ENCODE measurements at places on chromosomes 3 and 15.

DNA sequence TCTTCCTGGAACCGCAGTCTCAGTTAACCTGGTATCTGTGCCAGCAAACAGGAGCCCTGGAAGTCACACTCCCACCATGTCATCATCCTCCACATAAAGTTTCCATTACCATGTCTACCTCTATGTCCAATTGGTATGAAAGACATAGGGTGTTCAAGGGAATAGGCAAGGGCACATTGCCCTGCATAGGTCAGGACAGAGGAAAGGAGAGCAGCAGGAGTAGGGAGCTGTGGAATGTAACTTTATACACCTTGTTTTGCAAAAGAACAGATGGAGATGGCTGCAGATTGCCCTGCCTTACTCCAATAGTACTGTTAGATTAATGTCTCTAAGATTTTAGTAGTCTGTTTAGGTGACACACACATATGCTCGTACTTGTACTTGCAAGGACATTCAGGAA, 1056.4 kb downstream of the NTRK3 start:
- H3K36me3 ChIP-seq: no peaks in the 10 kb centered on the region
- no peaks in the 10 kb centered on the region for H3K4me1 ChIP-seq
- no peaks in the 10 kb centered on the region for H3K27me3 ChIP-seq
- H3K4me3 ChIP-seq: no peak overlapping the region
- no peak for DNase-seq
- H3K27ac ChIP-seq: no peak overlapping the region

GRCh38 chr3:148962513-148962912, 28.8 kb upstream of the GYG1 start:
- peaks cover 3% of the 10 kb centered on the region for H3K4me1 ChIP-seq
- H3K27me3 ChIP-seq: peaks cover 23% of the 10 kb centered on the region
- no peak overlapping the region for H3K4me3 ChIP-seq

DNA sequence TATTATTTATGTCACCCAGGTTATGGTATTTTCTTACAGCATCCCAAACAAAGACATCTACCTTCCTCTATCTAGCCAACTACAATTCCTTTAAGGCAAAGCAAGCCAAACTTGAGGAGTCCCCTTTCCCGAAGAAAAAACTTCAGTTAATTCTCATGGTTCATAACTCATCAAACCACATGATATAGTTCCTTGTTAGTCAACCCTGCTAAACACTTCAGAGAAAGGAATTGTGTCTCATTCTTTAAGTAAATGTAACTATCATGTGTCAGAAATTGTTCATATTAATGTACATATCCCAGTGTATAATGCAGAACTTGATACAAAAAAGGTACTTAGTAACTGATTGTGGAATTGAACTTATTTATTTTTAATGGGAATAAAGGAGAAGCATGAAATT, 44.4 kb downstream of the ST3GAL6 start:
- no peaks in the 10 kb centered on the region for H3K4me1 ChIP-seq
- no peak for DNase-seq
- H3K4me3 ChIP-seq: no peak overlapping the region
- H3K27me3 ChIP-seq: no peaks in the 10 kb centered on the region

DNA sequence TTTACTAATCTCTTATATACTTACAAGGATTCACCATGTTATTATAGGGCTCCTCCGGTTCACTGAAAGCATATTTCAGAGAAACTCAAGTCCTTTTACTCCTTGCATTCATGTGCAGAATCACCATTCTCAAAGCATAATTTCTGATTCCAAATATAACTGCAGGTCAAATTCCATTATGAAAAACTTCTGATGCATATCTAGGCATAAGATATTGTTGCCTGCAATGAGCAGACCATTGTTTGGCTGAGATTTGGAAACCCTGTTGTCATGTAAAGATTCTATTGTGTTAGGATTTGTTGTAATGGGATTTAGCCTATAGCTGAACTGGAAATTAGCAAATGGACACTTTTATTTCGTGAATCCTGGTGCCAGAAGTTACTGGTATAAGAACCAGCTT, 69.5 kb upstream of the PRICKLE2 start:
- H3K27me3 ChIP-seq: no peaks in the 10 kb centered on the region
- no peaks in the 10 kb centered on the region for H3K4me1 ChIP-seq
- no peaks in the 10 kb centered on the region for H3K36me3 ChIP-seq

DNA sequence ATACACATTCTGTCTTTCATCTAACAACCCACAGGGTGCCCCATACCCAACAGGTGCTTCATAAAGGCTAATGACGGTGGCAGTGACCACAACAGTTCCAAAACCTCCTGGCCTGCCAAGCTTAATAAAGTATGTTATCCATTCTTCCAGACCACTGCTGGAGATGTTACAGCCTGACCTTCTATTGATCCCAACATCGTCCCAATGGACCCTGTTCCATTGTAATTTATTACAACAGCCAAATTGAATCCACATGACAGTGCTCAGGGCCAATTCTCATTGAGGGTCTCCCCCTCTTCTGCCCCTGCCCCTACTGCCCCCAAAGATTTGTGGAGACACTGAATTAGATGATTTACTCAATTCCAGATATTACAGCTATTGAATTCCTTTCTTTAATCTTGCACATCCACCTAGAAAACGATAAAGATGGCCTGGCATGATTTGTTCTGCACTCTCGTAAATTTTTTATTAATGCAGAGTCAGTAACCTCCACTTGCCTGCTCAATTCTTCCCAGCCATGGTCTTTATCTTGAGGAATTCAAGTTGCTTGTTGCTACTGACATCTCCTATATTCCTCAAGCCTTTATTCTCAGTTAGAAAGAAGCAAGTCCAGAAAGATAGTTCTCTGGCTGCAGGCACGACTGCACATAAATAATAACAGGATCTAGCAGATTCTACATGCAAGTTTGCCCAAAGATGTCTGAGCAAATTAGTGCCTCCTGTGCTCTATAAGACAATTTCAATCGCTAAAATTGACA, 407.6 kb downstream of the ERC2 start:
- no peak overlapping the region for H3K4me3 ChIP-seq
- no peaks in the 10 kb centered on the region for H3K27me3 ChIP-seq
- no peaks in the 10 kb centered on the region for H3K4me1 ChIP-seq
- no peaks in the 10 kb centered on the region for H3K36me3 ChIP-seq

GRCh38 chr3:8727605-8728512, 5.7 kb upstream of the CAV3 start:
- DNase-seq: no peak
- no peaks in the 10 kb centered on the region for H3K27me3 ChIP-seq
- no peaks in the 10 kb centered on the region for H3K36me3 ChIP-seq
- H3K27ac ChIP-seq: no peak overlapping the region

DNA sequence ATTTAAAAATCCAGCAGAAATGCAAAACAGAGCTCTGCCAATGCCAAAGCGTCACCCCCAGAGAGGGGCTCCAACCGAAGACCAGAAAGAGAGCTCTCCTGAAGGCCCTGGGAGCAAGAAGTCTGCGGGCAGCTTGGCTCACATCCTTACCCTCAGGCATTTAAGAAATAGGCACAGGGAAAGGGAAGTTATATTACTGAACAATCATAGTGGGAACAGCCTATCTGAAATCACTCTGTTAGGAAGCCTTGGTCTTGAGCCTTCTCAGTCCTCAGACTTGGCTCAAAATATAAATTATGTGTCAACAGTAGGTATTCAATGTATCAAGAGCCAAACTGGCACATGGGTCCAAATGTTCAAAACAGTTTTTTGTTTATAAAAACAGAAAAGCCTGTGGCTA, 10.3 kb upstream of the PPARG start:
- H3K27me3 ChIP-seq: peaks cover 15% of the 10 kb centered on the region
- no peak for DNase-seq
- H3K4me1 ChIP-seq: no peaks in the 10 kb centered on the region
- H3K27ac ChIP-seq: no peak overlapping the region

GRCh38 chr3:177948716-177949425, 587.4 kb upstream of the KCNMB2 start:
- H3K27me3 ChIP-seq: no peaks in the 10 kb centered on the region
- H3K4me3 ChIP-seq: no peak overlapping the region
- H3K4me1 ChIP-seq: peaks cover 10% of the 10 kb centered on the region
- H3K36me3 ChIP-seq: peaks cover 3% of the 10 kb centered on the region
- DNase-seq: no peak

DNA sequence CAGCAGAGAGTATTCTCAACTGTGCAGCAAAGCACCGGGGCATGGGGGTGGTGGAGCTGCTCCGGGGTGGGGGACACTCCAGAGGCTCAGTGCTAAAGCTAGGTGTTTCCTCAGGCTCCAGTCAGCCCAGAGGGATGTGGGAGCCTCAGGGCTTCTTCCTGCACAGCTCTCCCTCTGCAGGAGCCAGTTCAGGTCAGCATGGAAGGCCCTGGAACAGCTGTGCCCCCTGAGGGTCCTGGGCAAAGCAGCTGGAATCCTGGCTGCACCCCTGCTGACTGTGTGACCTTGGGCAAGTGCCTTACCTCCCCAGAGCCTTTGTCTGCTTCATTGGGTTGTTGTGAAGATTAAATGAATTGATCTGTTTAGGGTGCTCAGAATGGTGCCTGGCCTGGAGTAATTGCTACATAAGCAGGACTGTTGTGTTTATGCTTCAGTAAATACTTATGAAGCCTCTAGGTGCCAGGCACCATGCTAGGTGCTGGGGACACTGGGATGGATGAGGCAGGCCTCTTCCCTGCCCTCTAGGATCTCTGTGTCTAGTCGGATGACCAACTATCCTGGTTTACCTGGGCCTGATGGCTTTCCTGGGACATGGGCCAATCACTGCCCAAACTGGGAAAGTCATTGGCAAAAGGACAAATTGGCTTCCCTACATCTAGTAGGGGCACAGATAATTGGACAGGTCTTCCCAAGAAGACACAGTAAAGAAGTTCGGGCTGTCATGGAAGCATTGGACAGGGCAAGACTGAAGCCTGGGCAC, 64.2 kb upstream of the LCTL start:
- peaks cover 3% of the 10 kb centered on the region for H3K27me3 ChIP-seq
- no peaks in the 10 kb centered on the region for H3K36me3 ChIP-seq
- DNase-seq: no peak
- no peak overlapping the region for H3K4me3 ChIP-seq
- H3K27ac ChIP-seq: no peak overlapping the region
- no peaks in the 10 kb centered on the region for H3K4me1 ChIP-seq

DNA sequence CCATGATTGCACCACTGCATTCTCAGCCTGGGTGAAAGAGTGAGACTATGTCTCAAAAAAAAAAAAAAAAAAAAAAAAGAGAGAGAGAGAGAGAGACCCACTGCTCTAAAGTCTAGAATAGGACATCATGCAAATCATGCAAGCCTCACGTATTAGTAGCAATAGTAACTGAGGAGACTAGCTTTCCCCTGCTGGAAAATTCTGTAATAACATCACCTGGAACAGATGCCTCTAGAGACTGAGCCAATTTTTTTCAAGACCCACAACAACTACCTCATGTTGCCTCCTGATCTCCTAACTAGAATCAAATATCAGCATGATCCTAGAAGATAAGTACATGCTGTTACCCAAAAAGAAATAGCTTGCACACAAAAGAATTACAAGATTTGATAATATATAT, 461.9 kb downstream of the AGBL1 start:
- H3K36me3 ChIP-seq: no peaks in the 10 kb centered on the region
- no peak for DNase-seq
- H3K4me3 ChIP-seq: no peak overlapping the region
- H3K27me3 ChIP-seq: no peaks in the 10 kb centered on the region

- no peaks in the 10 kb centered on the region for H3K4me1 ChIP-seq
- DNase-seq: no peak
- peaks cover 3% of the 10 kb centered on the region for H3K36me3 ChIP-seq
- no peaks in the 10 kb centered on the region for H3K27me3 ChIP-seq
- H3K27ac ChIP-seq: no peak overlapping the region
Observed at GRCh38 chr3:17401912-17402311, 340.5 kb downstream of the TBC1D5 start.

GRCh38 chr3:130772129-130772528, 25.5 kb upstream of the PIK3R4 start:
- H3K27me3 ChIP-seq: peaks cover 28% of the 10 kb centered on the region
- no peaks in the 10 kb centered on the region for H3K4me1 ChIP-seq

DNA sequence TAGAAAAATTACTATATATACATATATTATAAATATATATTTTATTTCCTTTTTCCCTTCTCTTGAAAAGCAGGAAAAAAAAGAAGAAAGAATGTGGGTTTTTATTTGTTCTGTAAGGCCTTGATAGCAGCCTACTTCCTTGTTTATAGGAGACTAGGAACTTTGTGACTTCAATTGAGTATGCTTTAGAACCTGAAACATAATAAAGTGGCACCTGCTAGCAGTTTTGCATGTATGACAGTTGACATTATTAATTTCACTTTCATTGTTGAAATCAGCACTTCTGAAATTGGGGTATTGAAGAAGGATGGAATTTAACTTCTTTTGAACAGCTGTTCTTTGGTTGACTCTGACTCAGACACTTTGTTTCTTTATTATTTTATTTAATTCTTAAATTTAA, 56.9 kb downstream of the GLCE start:
- H3K4me1 ChIP-seq: no peaks in the 10 kb centered on the region
- H3K4me3 ChIP-seq: no peak overlapping the region
- no peaks in the 10 kb centered on the region for H3K36me3 ChIP-seq

- no peak for DNase-seq
- no peak overlapping the region for H3K27ac ChIP-seq
- no peaks in the 10 kb centered on the region for H3K36me3 ChIP-seq
- H3K27me3 ChIP-seq: no peaks in the 10 kb centered on the region
Observed at GRCh38 chr15:66899555-66900350, 165.6 kb upstream of the SMAD3 start.

DNA sequence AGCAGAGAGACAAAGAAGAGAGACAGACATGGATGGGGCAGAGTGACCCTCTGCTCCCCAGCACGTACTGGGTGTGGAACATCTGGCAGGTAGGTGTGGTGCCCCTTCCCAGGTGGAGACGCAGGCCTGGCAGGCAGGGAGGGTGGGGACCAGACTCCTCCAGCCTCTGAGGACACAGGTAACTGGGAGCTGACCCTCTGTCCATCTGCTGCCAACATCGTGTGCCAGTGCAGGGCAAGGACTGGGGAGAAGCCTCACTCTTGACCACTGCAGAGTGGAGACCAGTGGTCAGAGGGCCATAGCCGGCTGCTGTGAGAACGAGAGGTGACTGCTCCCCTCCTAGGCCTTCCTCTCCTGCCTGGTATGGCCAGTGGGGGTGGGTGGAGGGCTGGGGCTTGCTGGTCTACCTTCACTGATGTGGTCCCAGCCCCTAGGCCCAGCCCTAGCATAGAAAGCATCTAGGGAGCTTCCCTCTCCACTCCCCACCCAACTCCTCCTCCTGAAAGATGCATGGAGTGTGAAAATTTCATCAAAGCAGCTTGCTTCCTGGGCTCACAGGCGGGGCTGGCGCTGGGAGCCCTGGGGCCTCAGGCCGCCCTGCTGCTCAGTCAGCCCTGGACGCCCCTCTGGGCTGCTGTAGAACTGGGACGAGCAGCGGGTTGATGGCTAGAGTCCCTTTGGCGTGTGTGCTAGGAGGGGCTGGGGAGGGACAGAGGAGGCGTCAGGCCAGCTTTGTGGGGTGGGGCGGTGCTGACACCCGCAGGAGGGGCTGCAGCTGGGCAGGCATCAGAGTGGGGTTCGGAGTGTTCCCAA, 90.3 kb downstream of the PLXNA1 start:
- no peak overlapping the region for H3K27ac ChIP-seq
- H3K36me3 ChIP-seq: no peaks in the 10 kb centered on the region
- no peaks in the 10 kb centered on the region for H3K27me3 ChIP-seq

- no peak overlapping the region for H3K27ac ChIP-seq
- peaks cover 20% of the 10 kb centered on the region for H3K36me3 ChIP-seq
- DNase-seq: no peak
- peaks cover 5% of the 10 kb centered on the region for H3K4me1 ChIP-seq
Observed at GRCh38 chr3:128217702-128218547, 64.6 kb downstream of the EEFSEC start.

GRCh38 chr3:34807611-34808010, 831.7 kb upstream of the ARPP21 start:
- no peak overlapping the region for H3K27ac ChIP-seq
- H3K36me3 ChIP-seq: no peaks in the 10 kb centered on the region

GRCh38 chr3:47362701-47363100, 18.1 kb upstream of the PTPN23 start:
- H3K27ac ChIP-seq: peak overlapping the region; percentile 77
- peak overlapping the region; percentile 10 for H3K4me3 ChIP-seq
- peaks cover 2% of the 10 kb centered on the region for H3K27me3 ChIP-seq
- H3K36me3 ChIP-seq: peaks cover 17% of the 10 kb centered on the region
- peaks cover 13% of the 10 kb centered on the region for H3K4me1 ChIP-seq
- peak; percentile 50 for DNase-seq
